ENCODE measurements at places on chromosomes 1 and 21. TPM values are rescaled to one million over a fixed set of nuclear protein-coding genes. Genes with fewer than 3 reads are reported as not detected.

The CR1L gene
- total RNA-seq = not detected

The RIMKLA gene
- total RNA-seq = not detected

The KLHL20 gene
- total RNA-seq = 21.1 TPM

The ANGPTL7 gene
- total RNA-seq = 0.43 TPM

Measured in pericardium fibroblast (primary cell).